ENCODE measurements at places on chromosomes 7 and 10.

DNA sequence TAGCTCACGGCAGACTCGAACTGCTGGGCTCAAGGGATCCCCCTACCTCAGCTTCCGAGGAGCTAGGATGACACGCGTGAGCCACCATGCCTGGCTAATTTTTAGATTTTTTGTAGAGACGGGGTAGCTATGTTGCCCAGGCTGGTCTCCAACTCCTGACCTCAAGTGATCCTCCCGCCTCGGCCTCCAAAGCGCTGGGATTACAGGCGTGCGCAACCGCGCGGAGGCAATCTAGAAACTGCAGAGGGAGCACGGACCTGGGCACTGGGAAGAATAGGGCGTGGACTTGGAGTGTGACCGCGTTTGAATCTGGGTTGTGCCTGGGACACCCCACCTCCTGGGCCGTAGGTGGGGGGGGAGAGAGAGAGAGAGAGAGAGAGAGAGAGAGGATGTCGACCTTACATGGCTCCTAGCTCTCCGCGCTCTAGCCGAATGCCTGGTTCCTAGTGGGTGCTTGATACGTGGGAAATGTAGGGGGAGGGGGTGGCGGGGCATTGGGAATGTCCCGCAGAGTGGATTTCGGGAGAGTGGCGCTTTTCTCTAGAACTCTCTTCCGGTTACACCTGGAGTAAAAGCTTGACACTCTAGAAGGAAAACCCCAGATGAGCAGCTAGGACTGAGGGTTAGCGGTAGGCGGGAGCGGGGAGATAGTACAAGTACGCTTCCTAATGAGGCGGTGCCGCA lies 1.2 kb upstream of the MAP3K8 start:
- DNase-seq: no peak

- DNase-seq: no peak
Observed at GRCh38 chr10:119313644-119314043, 106.3 kb downstream of the GRK5 start.

- no peak for DNase-seq
Observed at GRCh38 chr7:25626451-25627131, 398.3 kb upstream of the NPVF start.

- DNase-seq: no peak
Observed at GRCh38 chr10:94405406-94405805, 3.1 kb downstream of the TBC1D12 start.

Data from cardiac septum (tissue), 1 donor.